ENCODE measurements at places on chromosomes 11 and 22.

DNA sequence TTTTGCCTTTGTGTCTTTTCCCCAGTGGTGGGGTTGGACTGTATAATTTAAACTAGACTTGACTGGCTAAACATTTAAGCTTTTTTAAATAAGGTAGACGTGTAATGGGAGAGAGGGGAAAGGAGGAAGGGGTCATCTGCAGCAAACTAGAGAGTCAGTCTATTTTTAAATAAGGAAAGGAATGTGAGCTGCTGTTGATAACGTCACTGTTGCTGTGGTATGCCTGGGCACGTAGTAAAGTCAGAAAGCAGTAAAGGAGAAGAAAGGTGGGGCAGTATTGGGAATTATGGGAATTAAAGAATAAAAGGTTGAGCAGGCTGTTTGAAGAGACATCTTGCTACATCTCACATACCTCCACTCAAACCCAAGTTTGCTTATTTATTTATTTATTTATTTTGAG, 80.4 kb upstream of the FSHB start:
- DNase-seq: no peak

- DNase-seq: no peak
Measured at GRCh38 chr11:63603180-63603518, 11.1 kb downstream of the PLAAT3 start.

- no peak for DNase-seq
Measured at GRCh38 chr22:50209893-50210292, 9.1 kb downstream of the SELENOO start.

- DNase-seq: no peak
Measured at GRCh38 chr22:42805998-42806830, 50.9 kb downstream of the ARFGAP3 start.

- DNase-seq: no peak
Measured at GRCh38 chr22:46043339-46043738, 66.4 kb upstream of the WNT7B start.

DNA sequence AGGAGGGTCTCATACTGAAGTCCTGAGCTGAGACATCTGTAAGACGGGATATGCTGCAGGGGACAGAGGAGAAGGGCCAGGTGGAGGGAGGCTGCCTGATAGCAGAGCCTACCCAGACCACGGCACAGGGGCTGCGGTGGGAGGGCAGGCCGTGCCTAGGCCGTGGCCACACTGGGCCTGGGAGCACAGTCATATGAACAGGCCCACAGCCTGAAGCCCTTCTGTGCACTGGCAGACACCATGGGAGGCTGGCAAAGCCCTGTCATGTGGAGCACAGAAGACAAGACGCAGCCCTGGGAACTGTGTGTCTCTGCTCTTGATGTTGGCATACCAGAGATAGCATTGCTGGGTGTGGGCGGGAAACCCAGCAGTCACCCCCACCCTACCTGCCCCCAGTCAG, 3.3 kb downstream of the SPATA19 start:
- DNase-seq: no peak

DNA sequence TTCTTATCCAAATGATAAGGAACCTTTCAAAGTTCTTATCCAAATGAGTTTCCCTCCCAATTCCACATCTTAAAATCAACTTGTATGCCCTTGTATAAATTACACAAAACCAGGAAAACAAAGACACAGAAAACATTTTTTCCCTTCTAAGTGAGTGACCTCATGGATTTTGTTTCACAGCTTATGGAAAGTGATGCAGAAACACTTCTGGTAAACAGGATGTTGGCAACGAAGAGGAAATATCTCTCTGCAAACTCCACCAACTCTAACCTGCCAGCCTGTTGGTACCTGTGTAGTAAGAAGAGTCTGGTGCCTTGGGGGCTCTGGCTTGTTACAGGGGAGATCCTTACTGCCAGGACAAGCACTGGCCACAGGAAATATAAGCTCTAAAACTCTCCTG, 57.0 kb downstream of the CELSR1 start:
- DNase-seq: no peak

DNA sequence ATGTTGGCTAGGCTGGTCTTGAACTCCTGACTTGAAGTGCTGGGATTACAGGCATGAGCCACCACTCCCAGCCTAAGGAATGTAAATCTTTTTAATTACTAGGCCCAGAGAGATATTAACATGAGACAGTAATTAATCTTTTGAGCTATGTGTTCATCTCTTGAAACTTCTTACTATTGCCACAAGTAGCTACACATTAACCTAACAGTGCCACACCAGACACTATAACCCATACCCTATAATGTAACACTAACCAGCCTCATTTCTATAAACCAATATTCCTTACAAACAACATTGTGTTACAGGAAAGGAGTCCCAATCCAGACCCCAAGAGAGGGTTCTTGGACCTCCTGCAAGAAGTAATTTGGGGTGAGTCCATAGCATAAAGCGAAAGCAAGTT, 8.0 kb upstream of the COX8A start:
- no peak for DNase-seq

GRCh38 chr11:66219846-66220565, 48.4 kb upstream of the RAB1B start:
- no peak for DNase-seq

DNA sequence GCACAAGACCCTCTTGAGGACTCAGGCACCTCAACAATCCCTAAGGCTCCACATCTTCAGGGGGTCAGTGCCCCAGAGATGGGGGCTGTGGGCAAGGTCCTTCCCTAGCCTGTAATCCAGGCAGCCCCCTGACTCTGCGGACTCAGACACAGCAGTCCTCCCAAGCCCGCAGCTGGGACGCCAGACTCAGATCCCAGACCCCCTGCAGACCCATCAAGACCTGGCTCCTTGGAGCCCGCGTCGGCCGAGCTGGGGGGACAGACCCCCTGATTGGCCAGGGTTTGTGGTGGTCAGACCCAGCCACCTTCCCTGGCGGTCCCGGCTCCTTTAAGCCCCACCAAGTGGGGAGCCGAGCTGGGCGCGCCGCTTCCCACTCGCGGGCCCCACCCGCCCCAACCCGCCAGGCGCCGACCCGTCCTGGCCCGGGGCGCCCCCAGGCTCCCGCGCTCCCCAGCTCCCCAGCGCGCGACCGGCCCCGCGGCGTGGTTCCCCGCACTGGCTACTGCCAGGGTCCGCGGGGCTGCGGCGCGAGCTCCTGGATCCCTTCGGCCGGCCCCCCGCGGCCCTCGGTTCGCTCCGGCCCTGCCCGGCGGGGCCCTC, 458 bp downstream of the OSBPL5 start:
- no peak for DNase-seq

DNA sequence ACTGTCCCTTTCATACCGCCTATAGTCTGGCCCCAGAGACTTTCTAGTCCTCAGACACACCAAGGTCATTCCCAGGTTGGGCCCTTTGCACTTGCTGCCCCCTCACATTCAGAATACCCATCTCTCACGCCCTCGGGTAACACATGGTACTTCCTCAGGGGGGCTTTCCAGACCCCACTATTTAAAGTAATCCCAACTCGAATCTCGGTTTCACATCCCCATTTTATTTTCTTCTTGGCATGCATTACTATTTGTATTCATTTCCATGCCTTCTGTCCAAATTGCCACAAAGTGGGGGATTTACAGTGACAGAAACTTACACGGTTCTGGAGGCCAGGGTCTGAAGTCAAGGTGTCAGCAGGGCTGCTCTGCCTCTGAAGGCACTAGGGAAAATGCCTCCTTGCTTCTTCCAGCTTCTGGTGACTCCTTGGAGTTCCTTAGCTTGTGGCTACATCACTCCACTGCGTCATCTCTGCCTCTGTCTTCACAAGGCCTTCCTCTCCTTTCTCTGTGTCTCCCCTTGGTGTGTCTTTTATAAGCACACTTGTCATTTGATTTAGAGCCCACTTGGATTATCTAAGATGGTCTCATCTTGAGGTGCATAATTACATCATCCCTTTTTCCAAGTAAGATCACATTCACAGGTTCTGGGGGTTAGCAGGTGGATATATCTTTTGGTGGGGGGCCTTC, 15.1 kb downstream of the RCN1 start:
- no peak for DNase-seq

GRCh38 chr11:70744396-70745185, 346.3 kb downstream of the CTTN start:
- no peak for DNase-seq

GRCh38 chr11:62012832-62013461, 45.5 kb upstream of the FTH1 start:
- no peak for DNase-seq

DNA sequence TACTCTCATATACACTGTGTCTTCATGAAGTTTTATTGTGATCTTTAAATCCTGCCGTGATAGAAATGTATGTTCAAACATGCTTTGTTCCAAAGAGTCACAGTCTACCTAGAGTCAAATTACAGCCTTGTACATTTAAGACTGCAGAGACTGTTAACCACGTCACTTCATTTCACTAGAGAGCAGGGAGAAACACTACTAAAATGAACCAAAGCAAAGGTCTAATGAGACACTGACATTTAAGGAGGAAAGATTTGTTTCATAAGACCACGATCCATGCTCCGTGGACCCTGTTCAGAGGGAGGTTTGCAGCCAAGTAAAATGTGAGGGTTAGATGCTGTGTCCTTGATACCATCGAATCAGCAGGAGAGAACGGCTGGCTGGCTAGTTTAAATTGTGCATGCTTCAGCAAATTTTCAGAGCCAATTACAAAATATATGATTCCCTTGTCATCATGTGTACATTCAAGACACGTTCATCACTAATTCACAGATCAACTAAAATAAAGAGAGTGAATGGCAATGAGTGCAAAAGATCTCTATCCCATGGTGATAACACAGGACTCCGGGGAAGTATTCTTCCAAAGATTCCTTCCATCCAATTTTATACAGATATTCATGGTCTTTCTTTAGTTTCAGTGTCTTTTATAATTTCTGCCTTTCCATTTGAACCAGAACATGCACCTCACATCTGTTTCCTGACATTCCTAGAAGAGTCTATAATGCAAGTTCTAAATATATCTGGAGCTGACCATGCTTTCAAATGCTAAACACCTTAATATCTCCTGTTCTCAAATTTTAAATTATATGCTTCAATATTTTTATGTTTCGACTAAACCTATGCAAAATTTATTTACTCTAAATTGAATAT, 960.9 kb upstream of the FAT3 start:
- DNase-seq: no peak

DNA sequence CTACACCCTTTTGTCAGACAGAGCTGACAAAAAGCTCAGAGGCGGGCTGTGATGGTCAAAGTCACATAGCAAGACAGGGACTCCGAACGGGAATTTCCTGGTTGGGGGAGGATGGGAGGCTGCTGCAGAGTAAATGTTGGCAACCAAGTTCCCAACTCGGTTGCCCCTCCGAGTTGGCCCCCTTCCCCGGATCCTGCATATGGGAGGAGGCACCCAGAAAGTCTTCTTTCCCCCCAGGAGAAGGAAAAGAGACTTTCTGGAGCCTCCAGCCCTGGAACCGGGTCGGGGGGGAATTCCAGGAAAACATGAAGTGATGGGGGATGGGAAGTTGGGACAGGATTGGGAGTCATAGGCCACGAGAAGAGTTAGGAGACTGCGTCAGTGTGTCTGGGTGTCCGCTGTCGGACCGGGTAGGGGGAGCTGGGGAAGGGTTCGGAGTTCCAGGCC, 614 bp downstream of the SELENOM start:
- no peak for DNase-seq

GRCh38 chr11:115996125-115996807, 492.1 kb upstream of the CADM1 start:
- DNase-seq: no peak

- DNase-seq: no peak
Measured at GRCh38 chr11:30255637-30256036, 24.8 kb downstream of the FSHB start.

GRCh38 chr11:75326439-75326810, 25.0 kb downstream of the ARRB1 start:
- no peak for DNase-seq

- DNase-seq: no peak
Measured at GRCh38 chr22:47059701-47060161, 297.3 kb downstream of the TBC1D22A start.

- no peak for DNase-seq
Measured at GRCh38 chr11:15175831-15176230, 61.1 kb downstream of the INSC start.

DNA sequence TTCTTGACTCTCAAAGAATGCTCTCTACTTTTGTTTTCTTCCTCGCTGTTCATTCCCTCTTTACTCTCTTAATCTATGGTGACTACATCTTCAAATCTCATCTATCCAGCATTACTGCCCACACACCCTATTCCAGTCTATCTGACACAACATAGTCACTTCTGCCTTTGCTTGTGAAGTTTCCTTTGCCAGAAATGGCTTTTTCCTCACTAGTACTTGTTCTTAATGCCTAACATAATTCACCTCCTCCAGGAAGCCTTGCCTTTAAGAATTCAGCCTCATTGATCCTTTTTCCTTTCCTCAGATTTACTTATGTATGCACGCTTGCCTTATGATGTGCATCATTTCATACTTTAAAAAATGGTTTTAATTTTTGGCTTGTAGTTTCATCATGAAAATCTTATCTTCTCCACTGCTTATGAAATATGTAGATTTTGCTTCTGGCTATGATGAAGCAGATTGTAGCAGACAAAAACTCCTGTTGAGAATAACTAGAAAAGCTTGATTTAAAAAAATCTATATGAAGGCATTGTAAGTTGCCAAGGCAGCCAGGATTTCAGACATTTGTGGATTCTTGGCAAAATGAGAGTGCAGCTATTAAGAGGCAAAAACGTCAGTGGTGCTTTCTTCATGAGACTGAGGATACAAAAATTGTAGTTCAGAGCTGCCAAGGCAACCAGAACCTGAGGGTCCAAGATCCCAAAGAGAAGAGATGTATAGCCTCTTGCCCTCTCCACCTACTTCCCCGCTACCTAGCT, 31.8 kb downstream of the RNF169 start:
- DNase-seq: no peak

DNA sequence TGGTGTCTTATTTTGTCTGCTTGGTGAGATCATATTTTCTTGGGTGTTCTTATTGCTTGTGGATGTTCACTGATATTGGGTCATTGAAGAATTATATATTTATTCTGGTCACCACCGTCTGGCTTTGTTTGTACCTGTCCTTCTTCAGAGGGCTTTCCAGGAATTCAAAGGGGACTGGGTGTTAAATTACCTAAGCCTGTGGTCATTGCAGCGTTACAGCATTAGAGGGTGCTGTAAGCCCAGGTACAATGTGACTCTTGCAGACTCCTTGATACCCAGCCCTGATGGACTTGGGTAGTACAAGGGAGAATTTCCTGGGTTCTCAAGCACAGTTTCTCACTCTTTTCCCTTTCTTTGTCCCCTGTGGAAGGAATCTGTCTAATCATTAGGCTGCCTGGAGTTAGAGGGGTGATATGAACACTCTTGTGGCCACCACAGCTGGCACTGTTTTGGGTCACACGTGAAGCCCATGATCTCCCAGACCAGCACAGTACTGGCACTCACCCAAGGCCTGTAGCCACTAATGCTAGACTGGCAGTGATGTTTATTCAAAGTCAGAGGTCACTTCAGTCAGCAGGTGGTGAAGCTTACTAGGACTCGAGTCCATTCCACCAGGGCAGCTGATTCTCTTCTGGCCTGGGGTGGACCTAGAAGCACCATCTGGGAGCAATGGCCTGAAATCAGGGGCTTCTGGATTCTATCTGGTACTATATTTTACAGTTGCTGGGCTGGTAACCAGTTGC, 56.1 kb upstream of the NARS2 start:
- DNase-seq: no peak

- DNase-seq: no peak
Measured at GRCh38 chr22:19514831-19515565, 9.2 kb downstream of the CLDN5 start.

GRCh38 chr11:31641477-31642062, 132.0 kb downstream of the ELP4 start:
- no peak for DNase-seq

All from kidney epithelial cell (primary cell).